ENCODE measurements at places on chromosomes 11 and 22.

DNA sequence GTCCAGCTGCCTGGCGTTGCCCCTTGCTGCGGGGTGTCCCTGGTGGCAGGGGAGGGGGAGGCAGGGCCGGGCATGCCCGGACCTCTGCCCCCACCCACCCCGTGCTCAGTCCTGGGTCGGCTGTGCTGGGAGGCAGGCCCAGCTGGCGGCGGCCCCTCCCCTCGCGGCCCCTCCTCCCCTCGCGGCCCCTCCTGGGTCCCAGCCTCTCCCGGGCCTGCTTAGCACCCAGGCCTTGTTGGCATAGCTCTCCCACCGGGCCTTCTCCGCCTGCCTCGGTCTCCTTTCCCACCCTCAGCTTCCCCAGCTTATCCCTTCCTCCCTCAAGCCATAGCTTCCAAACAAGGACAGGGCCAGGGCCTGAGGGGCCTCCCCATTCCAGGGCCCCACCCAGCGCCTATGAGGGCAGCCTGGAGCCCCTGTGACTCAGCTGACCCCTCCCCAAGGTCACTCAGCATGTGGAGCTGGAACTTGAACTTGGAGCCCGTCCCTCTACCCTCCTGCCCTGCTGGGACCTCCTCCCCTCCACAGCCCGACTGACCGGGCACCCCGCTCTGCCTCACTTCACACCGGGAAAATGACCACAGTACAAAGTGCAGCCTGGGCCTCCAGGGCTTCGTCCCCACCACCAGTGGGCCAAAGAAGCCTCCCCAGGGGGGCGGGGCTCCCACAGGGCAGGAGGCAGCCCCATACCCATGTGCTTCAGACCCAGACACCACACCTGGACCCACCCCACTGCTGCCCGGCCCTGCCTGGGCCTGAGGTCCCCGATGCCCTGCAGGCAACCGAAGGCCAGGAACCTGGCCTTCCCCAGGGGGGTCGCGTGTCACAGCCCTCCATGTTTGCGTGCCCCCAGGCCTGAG is 1.2 kb downstream of the EPS8L2 start:
- DNase-seq = no peak

DNA sequence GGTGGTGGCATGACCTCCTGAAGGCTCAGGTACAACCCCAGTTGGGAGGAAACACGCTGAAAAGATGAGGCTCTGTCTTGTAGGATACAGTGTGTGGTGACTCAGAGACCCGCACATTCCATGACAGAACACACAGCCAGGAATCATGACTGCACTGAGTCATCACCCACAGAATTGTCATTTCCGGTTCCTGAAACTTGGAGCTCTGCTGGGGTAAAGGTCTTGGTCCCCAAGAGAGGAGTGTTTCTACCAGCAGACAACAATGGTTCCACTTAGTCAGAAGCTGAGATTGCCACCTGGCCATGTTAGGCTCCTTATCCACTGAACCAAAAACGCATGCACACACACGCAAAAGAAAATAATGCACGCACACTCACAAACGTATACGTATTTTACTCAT is 31.5 kb upstream of the CYB5R3 start:
- DNase-seq = no peak

DNA sequence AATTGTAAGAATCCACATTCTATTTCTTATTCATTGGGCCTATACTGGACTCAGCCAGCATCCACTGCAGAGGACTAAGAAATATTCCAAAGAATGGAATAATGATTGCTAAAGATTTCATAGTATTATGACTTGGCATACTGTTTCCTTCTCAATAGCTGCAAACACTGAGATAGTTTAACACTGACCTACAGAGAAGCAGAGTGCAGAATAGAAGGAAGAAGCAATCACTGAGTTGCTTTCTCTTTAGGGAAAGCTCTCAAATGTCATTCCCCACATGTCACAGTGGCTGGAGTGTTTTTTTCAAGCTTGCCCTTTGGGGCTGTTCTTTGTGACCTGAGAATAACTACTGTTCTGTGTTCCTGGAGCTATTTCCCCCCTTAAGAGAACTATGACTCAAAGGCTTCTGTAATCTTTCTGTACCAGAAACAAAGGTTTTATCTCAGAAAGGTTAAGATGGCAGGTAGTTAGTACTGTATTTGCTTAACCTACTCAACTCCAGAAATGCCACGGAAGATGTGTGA is 243.6 kb upstream of the LUZP2 start:
- no peak for DNase-seq

- no peak for DNase-seq
These were observed 43.4 kb upstream of the A4GALT start for GRCh38 chr22:42763965-42764480.

GRCh38 chr11:91776655-91777054 is 448.0 kb upstream of the FAT3 start:
- no peak for DNase-seq

- DNase-seq = no peak
These were observed at the start of gene MAPK12 for GRCh38 chr22:50261615-50262459. MAPK12 (minus strand) TSS chr22:50261683; CDS start chr22:50261509, 174 bp downstream.
